Lung microvascular endothelial cell (primary cell): ENCODE measurements at places on chromosomes 3 and 15. TPM values are rescaled to one million over a fixed set of nuclear protein-coding genes. Genes with fewer than 3 reads are reported as not detected.
A peak's percentile ranks its signal among the peaks of the same experiment; 100 is the strongest.

DNA sequence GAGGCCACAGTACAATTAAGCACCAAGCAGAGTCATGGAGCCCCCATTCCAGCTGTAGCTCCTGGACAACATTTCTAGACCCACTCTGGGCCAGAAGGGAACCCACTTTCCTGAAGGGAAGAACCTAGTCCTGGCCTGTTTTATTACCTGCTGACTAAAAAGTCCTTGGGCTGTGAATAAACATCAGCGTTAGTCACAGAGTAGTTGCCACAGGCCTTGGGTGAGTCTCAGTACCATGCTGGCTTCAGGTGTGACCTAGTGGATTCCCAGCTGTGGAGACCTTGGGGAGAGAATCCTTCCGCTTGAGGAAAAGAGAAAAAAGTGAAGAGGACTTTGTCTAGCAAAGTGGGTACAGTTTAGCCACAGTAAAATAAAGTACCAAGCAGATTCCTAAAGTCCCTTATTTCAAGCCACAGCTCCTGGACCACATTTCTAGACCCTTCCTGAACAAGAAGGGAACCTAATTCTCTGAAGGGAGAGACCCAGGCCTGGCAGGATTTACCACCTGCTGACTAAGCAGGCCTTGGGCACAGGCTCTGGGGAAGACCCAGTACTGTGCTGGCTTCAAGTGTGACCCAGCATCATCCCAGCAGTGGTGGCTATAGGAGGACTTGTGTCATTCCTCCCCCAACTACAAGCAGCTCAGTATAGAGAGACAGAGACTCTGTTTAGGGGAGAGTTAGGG lies 118.3 kb upstream of the KCNH8 start:
- DNase-seq: no peak

- no peak for DNase-seq
These were observed 777 bp upstream of the EIF4A2 start for GRCh38 chr3:186782542-186783057.

- no peak for DNase-seq
These were observed 96.6 kb downstream of the LRIG1 start for GRCh38 chr3:66404197-66404596.

DNA sequence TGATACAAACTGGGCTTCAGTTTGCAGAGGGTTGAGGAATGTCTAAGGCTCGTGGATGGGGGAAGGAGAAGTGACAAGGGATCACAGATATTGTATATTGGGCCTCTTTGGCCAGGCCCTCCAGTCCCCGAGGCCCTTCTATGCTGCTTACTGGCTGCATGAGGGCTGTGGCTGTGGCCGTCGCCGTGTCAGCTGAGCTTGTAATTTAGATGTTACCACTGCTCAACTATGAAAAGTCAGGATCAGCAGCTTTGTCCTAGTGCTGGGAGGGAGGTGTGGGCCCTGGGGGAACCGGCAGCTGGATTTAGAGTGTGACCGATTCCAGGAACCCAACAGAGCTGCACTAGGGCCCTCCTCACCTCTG lies 51.6 kb downstream of the CACNA1D start:
- DNase-seq: no peak

- DNase-seq: no peak
These were observed 404.8 kb downstream of the PTPRG start for GRCh38 chr3:61966200-61966599.

The DAPK2 gene
- total RNA-seq: 7.2 and 13.5 TPM in 2 replicates

- no peak for DNase-seq
These were observed 13.0 kb downstream of the MITF start for GRCh38 chr3:69752241-69752640.

The PTX3 gene
- total RNA-seq: 185 and 311 TPM in 2 replicates

The IGSF11 gene
- under 0.01 TPM in 2 replicates for total RNA-seq

- DNase-seq: peak; percentile 72
These were observed 3.7 kb downstream of the IFT80 start for GRCh38 chr3:160395297-160395696.

The UBAP1L gene
- total RNA-seq: 1.1 and 2.6 TPM in 2 replicates
